ENCODE measurements at places on chromosomes 2 and 18. TPM values are rescaled to one million over a fixed set of nuclear protein-coding genes. Genes with fewer than 3 reads are reported as not detected.

GRCh38 chr2:46866770-46867246, 48.8 kb downstream of the MCFD2 start:
- peaks cover 4% of the 10 kb centered on the region for H3K27me3 ChIP-seq
- H3K27ac ChIP-seq: no peak overlapping the region
- peaks cover 2% of the 10 kb centered on the region for H3K4me1 ChIP-seq

GRCh38 chr2:106165029-106165428, 29.1 kb downstream of the UXS1 start:
- H3K4me3 ChIP-seq: no peak overlapping the region
- peaks cover 15% of the 10 kb centered on the region for H3K4me1 ChIP-seq
- H3K27ac ChIP-seq: no peak overlapping the region

GRCh38 chr2:103664690-103665089, 902.9 kb downstream of the TMEM182 start:
- H3K27ac ChIP-seq: no peak overlapping the region
- no peak for DNase-seq
- peaks cover 25% of the 10 kb centered on the region for H3K4me1 ChIP-seq
- no peaks in the 10 kb centered on the region for H3K36me3 ChIP-seq
- H3K27me3 ChIP-seq: peaks cover 4% of the 10 kb centered on the region

Gene C2orf66
- 0.34 TPM for total RNA-seq
